CD8-positive, alpha-beta T cell (primary cell): ENCODE measurements at places on chromosomes 2 and 18.

GRCh38 chr2:81650048-81650971, 1345.8 kb upstream of the LRRTM1 start:
- no peak for DNase-seq

GRCh38 chr2:149783284-149783683, 195.7 kb upstream of the MMADHC start:
- DNase-seq = no peak

- DNase-seq = peak; percentile 12
Measured at GRCh38 chr18:3703732-3704176, 253.8 kb downstream of the TGIF1 start.

GRCh38 chr2:3659447-3660432, 1.7 kb downstream of the ALLC start:
- no peak for DNase-seq

GRCh38 chr2:119574864-119575263, 30.6 kb downstream of the CFAP221 start:
- no peak for DNase-seq

DNA sequence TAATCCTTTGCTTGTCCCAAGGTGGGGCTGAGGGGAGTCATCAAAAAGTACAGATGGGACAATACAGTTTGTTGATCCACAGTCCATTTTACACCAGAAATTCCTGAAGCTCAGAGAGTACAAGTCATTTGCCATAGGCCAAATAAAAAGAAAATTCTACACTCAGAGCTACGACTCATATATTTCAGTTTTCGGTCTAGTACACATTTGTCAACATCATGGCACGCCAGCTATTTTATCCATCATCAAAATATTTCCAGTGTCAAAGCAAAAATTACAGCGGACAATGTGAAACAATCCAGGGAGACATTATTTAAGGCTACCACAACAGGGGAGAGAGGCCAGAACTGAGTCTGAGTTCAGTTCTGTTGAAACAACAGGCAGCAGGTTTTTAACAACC, 587.5 kb upstream of the DSEL start:
- no peak for DNase-seq

GRCh38 chr18:36265015-36265414, 32.5 kb upstream of the FHOD3 start:
- DNase-seq = no peak

- DNase-seq = no peak
Measured at GRCh38 chr2:108263401-108263800, 23.6 kb downstream of the SULT1C3 start.

DNA sequence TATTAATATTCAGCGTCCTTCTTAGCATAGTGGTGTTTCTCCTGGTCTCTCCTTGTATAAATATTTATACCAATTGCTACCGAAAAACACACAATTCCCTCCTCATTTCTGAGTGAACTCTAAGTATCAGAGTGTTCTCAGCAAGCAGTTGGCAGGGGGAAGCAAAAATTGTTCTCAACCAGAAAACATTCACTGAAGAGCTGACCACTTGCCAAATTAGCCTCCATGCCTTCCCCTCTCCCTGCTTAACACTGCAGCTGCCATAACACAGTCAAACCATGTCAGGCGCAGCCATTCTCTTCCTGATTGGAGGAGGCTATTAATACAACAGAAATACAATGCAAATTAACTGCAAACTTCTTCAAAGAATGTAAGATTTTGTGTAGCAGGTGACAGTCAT, 105.0 kb downstream of the COL6A3 start:
- no peak for DNase-seq

- DNase-seq = no peak
Measured at GRCh38 chr2:239402666-239403065, 1.8 kb upstream of the HDAC4 start.

GRCh38 chr2:15840148-15840547, 100.2 kb upstream of the MYCN start:
- DNase-seq = no peak

DNA sequence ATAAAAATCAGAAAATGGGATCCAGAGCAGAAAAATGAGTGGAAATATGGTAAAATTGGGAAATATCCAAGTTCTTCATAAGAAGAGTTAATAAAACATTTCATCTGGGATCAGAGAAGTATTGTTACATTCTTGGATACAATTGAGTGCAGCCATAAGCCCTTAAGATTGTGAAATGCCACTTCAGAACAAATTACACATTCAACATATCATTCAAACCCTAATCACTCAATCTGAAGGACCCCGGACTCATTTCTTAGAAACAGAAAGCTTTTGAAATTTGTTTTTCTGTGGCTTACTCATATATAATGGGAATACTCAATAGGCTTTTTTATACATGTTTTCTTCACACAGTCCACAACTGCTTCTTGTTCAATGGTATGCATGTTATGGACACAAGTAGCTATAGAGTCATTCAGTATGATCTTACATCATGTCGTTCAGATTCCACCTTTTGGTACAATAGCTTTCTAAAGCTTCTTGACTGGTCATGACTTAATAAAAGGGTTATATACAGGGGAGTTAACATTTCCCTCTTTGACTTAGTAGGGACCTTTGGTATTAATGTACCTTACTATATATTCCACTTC, 39.9 kb downstream of the SCN7A start:
- DNase-seq = no peak

DNA sequence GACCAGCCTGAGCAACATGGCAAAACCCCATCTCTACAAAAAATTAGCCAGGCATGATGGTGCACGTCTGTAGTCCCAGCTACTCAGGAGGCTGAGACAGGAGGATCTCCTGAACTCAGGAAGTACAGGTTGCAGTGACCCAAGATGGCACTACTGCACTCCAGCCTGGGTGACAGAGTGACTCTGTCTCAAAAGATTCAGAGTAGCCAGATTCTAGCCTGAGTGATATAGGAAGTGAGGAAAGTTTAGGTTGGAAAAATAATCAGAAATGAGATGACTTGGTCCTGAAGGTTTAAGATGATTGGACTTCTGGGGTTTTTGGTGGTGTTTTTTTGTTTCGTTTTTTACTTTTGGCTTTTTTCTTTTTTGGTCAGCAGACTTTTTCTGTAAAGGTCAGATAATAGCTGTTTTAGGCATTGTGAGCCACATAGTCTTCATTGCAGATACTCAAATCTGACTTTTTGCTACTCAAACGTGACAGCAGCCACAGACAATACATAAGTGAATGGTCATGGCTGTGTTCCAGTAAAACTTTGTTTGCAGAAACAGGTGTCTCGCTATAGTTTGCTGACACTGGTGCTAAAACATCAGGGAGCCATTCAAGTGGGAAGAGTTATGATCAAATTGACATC, 104.1 kb upstream of the UBXN4 start:
- DNase-seq = no peak

DNA sequence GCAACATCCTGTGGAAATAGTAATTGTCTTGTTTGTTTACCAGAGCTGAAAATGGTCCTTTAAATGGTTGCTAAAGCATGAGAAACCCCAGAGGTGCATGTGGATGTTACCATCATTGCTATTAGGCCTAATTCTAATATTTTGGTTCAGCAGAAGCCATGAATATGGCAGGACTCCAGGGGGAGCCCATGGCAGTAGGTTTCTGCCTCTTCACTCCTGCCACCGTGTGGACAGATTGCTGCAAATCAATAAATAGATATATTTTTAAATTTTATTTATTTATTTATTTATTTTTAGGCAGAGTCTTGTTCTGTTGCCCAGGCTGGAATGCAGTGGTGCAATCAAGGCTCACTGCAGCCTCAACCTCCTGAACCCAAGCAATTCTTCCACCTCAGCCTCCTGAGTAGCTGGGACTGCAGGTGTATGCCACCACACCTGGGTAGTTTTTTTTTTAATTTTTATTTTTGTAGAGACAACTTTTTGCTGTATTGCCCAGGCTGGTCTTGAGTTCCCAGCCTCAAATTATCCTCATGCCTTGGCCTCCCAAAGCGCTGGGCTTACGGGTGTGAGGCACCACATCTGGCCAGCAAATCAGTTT, 54.9 kb upstream of the CAPN13 start:
- DNase-seq = peak; percentile 35

- DNase-seq = no peak
Measured at GRCh38 chr2:196331143-196331542, 159.8 kb upstream of the STK17B start.

GRCh38 chr2:12741380-12741779, 24.6 kb downstream of the TRIB2 start:
- no peak for DNase-seq

DNA sequence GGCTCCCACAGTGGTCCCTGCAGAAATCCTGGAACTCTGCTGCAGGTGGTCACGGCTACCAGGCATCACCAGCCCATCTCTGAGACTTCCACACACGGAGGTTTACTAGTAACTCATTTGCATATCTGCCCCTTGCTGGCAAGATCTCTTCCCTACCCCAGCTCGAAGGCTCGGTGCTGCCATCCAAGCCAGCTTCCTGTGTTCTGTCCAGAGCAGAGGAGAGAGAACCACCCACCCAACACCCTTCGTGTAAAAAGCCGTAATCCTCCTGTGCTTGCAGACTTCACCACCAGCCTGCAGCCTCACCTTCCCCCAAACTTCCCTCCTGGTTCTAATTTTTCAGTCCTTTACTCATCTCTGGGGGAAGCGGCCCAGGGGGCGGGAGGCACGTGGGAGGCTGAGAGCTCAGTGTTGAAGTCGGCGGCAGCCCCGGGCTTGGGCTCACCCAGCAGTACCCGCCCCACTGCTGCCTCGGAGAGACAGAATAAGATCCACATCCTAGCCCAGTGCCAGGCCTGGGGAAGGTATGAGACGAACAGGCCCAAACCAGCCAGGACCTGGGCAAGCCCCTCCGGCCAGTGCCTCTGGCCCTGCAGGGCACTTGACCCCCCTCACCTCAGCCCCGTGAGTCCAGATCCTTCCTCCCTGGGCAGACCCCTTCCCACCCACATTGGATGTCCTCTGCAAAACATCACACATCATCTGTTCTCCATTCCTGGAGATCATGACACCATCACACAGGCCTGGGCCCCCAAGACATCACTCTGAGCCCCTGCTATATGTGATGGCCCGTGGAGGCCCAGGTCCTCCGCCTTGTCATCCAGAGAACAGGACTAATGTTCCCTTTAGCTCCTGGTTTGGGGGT, 145.8 kb upstream of the ID2 start:
- no peak for DNase-seq

DNA sequence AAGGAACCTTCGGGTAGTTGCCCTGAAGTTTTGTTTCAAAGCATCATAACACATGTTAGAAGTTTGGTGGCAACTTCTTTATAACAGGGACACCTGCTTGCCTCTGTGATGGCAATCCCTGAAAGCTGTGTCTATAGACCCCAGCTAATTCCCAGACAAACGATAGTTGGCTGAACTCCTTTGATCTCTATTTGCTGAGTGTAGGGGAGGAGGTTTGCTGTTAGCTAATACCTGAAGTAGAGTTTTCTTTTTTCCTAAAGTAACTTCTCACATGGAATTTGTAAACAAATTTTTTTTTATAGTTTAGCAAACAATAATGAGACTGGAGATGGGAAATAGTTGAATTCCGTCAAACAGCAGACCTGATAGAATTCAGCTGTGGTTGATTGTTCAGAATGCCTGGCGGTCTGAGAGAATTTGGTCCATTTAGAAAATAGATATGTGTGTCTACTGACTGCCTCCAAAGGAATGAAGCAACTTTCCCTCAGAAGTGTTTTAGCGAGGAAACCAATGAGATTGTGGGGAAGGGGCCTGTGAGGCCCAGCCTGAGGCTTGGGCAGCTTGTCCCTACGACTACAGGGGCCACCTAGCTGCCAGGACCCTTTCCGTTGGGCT, 123.5 kb upstream of the EPAS1 start:
- no peak for DNase-seq

- no peak for DNase-seq
Measured at GRCh38 chr18:56333146-56333545, 305.2 kb downstream of the TXNL1 start.

- DNase-seq = no peak
Measured at GRCh38 chr2:62407838-62408237, 98.2 kb downstream of the TMEM17 start.

GRCh38 chr2:18630941-18631340, 41.6 kb upstream of the NT5C1B start:
- no peak for DNase-seq

DNA sequence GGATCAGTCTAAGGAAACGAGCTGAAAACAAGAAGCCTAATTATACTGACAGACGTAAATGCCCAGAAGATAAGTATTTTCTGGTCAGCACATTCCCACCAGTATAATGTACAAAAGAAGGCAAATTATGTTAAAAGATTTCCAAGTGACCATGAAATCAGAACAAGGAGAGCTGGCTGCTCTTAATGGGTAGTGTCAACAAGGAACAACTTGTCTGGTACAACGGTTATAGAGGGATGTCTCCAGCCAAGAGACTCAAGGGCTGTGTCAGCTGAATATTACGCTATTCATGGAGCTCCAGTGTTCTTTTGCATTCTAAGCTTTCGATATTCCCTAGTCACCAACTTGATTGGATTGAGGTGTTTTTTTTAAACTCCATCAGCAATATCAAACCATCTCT, 8.6 kb upstream of the L3MBTL4 start:
- DNase-seq = no peak

GRCh38 chr18:22168360-22168921, 948 bp upstream of the GATA6 start:
- no peak for DNase-seq

DNA sequence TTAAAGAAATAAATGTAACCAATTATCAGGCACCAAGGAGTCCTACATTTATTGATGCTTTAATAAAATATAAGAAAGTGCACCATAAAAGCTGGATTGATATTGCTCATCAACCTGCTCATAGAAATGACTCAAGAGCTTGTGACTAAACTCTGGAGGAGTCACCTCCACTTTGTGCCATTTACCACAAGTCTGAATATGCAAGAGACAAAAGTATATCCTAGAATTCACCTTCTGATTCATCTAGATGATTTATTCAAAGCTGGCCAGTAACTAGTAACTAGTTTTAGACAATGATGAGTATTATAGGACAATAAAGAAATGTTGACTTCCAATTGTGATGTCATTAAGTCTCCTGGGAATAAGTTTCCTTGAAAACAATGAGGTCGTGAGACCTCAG, 146.0 kb upstream of the SOX11 start:
- no peak for DNase-seq

- DNase-seq = no peak
Measured at GRCh38 chr2:47034973-47035609, 119.5 kb upstream of the MCFD2 start.

DNA sequence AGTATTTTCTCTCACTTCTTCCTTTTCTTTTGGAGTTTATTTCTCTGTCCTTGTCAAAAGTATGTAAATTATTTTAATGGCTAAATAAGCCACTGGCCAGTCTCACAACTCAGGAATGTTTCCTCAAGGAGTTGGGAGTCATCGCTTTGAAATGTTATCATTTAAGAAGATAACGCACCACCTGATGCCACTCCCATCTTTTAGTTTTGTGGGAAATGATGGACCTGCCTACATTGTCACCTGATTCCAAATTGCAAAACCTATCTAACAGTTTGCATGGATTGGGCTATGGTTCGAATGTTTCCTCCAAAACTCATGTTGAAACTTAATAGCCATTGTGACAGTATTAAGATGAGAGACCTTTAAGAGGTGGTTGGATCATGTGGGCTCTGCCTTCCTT, 32.4 kb upstream of the PPM1B start:
- no peak for DNase-seq

DNA sequence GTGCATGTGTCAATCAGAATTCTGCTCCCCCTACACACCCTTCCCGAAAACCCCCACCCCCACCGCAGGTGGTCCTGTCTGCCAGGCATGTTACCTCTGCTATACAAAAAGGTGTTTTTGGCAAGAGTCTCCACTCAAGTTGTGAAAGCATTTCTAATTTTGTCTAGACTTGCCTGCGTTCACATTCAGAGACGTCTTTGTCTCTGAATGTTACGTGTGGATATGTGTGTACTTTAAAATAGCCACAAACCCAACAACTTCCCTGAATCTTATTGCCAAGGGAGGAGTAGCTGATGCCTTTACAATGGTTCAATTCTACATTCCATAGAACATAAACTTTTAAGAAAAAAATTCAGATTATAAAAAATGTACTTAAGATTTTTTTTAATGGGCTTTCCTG, 66.6 kb downstream of the ITGA4 start:
- DNase-seq = no peak
